H4 (cell line): ENCODE measurements at places on chromosomes 16 and 17. TPM values are rescaled to one million over a fixed set of nuclear protein-coding genes. Genes with fewer than 3 reads are reported as not detected.

The CALB2 gene
- 30.2 and 32.3 TPM in 2 replicates for total RNA-seq

DNA sequence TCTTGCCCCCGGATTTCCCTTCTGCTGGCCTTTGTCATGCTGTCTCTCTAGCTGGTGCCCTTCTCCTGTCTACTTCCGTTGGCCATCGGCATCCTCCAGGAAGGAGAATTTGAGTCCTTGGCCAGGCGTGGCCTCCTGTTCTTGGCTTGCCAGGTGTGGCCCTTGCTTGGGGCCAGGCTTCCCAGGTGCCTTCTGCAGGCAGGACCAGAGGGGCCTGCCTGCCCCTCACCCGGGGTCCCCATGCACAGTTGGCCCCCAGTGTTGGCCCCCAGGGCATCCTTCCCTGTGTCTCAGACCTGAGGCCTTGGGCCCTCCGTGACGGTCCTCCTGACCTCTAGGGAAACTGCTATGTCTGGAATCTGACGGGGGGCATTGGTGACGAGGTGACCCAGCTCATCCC lies 2.6 kb downstream of the MLST8 start:
- no peak for DNase-seq

The COA3 gene
- total RNA-seq: 124 and 139 TPM in 2 replicates

GRCh38 chr17:17513626-17514025 lies 17.4 kb upstream of the RASD1 start:
- DNase-seq: no peak

DNA sequence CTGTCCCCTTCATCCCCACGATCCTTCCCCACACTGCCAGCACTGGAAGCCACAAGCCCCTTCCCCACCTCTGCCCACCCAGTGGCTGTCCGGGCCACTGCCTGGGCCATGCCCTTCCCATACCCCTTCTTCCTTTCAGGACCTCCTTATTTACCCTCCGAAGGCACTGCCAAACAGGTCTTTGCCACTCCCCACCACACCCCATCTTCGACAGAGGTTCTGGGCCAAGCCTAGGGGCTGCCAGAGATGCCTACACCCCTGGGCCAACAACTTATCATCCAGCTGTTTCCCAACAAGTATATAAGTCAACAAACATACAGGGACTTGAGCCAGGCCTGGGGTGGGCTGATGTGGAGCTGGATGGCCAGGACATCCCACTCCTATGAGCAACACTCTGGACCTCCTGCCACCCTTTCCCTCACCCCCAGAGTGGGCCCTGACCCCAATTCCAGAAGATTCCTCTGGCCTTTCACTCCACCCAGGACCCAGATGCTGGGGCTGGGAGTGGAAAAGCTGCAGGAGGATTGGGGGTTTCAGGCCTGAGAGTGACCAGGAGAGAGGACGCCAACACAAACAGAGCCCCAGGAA lies 1.5 kb upstream of the PPP1R1B start:
- no peak for DNase-seq

DNA sequence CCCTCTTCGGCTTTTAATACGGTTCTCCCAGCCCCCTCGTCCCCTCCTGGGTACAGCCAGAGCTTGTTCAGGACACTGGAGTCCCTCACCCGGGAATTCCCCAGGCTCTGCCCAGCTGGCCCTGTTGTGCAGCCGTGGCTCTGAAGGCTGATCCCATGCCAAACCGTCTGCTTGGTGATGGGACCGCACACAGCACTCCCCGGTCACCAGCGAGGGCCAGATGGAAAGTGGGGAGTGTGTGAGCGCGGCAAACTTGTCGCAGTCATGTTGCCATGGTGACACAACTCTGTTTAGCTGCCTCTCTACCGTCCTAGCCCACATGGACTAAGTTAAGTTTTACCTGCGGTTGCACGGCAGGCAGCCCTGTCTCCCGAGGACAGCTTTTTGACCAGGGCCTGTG lies 107.9 kb downstream of the RAP1GAP2 start:
- DNase-seq: no peak

GRCh38 chr16:22385196-22385595 lies 10.8 kb upstream of the CDR2 start:
- DNase-seq: no peak

- no peak for DNase-seq
Observed at GRCh38 chr17:42340691-42341127, 47.5 kb downstream of the STAT3 start.

GRCh38 chr16:88754912-88755744 lies 29.9 kb downstream of the PIEZO1 start:
- no peak for DNase-seq

GRCh38 chr17:1058423-1059130 lies 61.6 kb downstream of the TIMM22 start:
- peak; percentile 66 for DNase-seq

- DNase-seq: no peak
Observed at GRCh38 chr17:77096570-77097214, 44.1 kb upstream of the SEC14L1 start.
